ENCODE measurements at places on chromosomes 5 and 9. TPM values are rescaled to one million over a fixed set of nuclear protein-coding genes. Genes with fewer than 3 reads are reported as not detected.

- no peaks in the 10 kb centered on the region for H3K27me3 ChIP-seq
- H3K36me3 ChIP-seq = no peaks in the 10 kb centered on the region
- no peak overlapping the region for H3K27ac ChIP-seq
- no peak overlapping the region for H3K4me3 ChIP-seq
- H3K4me1 ChIP-seq = no peaks in the 10 kb centered on the region
- DNase-seq = no peak
Measured at GRCh38 chr5:59380350-59380951, 513.1 kb downstream of the PDE4D start.

TYRP1 gene
- not detected for total RNA-seq

- no peak overlapping the region for H3K4me3 ChIP-seq
- no peaks in the 10 kb centered on the region for H3K4me1 ChIP-seq
- no peak for DNase-seq
- no peak overlapping the region for H3K27ac ChIP-seq
Measured at GRCh38 chr9:104604801-104605200, 626 bp downstream of the OR13C2 start.

SGCD gene
- total RNA-seq = 3.1 TPM

AFF4 gene
- 108 TPM for total RNA-seq

DNA sequence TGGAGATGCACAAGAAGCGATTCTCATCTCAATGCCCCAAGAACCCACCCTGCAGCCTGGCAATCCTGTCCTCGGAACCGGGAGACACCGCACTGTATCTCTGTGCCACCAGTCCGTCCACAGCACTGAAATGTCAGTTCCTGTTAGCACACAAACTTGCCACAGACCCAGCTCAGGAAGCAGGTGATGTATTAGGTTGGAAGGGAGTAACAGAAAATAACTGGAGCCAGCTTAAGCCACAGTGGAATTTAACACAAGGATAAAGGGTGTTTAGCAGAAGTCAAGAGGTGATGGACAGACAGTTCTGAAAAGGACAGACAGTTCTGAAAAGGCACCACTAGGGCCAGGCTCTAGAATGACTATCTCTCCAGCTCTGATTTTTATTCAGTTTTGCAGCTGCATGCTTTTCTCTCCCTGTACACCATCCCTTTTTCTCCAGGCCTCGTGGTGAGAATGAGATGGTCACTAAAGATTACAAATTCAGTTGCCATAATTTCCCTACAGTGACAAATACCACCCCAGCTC is 114.4 kb downstream of the ANKRD18B start:
- no peak overlapping the region for H3K4me3 ChIP-seq
- peaks cover 6% of the 10 kb centered on the region for H3K27me3 ChIP-seq
- H3K36me3 ChIP-seq = no peaks in the 10 kb centered on the region
- no peaks in the 10 kb centered on the region for H3K4me1 ChIP-seq
